Fibroblast of the conjunctiva (primary cell): ENCODE measurements at places on chromosomes 2 and 18.
A peak's percentile ranks its signal among the peaks of the same experiment; 100 is the strongest.

DNA sequence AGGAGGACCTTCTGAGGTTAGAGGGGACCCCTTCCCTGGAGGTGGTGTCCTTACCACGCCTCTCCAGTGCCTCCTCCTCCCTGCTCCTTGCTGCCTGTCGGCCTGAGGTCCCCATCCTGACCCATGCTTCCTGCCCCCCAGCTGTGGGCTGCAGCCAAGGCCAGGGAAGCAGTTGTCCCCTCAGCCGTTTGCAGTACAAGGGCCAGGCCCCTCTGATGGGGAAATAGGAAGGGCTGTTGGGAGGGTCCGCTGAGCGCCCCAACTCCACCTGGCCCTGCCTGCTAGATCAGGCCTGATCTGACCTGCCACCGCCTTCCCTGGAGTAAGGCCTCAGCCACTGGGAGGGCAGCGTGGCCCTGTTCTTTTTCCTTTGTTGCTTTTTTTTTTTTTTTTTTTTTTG, 219.8 kb downstream of the KLHL29 start:
- no peak for DNase-seq

GRCh38 chr18:55322178-55322735, 265.7 kb downstream of the TCF4 start:
- DNase-seq = peak; percentile 94

DNA sequence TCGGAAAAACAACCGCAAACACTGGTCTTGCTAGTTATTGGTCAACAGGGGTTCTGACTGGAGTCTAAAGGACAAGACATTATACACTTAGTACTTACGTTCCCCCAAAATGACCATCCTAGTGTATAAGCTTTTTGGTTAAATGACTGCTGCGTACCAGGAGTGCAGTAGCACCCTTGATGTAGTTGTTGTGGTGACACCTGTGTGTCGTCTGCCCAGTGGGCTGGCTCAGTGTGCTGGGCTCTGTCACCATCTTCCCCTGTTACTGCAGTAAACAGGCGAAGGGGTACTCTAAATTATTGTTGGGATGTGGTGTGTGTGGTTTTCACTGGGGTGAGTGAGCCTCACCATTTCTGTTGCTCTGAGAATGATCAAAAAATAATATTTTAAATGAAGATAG, 76.2 kb downstream of the MAPRE2 start:
- no peak for DNase-seq

DNA sequence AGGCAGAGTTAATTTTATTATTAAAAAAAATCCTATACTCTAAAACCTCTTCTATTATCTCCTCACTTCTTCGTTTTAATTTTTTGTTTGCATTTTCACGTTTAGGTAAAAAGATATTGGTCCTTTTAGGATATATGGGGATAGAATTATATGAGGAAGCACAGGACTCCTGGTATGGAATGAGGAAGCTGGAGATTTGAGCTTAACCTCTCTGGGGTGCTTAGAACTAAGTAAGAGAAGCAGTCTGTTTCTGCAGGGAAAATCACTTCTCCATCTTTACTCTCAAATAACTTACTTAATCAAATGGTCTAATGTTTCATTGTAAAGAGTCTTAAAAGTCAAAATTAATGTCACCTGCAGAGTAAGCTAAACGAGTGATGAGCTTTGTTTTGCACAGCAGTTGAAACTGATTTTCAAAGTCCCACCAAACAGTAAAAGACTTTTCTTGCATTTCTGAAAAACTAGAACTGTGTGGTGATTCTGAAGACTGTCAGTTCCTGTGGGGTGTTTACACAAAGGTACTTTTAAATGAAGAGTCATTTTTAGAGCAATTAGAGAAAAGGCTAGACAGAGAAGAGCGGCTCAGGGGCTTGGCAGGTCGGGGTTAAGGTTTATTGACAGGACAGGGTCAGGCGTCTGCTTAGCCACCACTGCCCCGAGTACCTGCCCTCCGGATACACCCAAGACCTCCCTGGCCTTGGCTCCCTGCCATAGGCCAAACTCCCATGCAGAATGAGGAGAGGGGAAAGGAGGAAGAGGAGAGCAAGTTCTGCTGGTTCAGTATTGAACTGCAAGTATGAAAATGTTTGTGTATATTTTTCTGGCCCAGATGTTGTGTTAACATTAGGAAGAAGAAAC, 21.6 kb downstream of the METAP1D start:
- no peak for DNase-seq

- no peak for DNase-seq
Observed at GRCh38 chr2:145799595-145800108, 1279.7 kb upstream of the ZEB2 start.
